ENCODE measurements at places on chromosomes 3 and 15.

DNA sequence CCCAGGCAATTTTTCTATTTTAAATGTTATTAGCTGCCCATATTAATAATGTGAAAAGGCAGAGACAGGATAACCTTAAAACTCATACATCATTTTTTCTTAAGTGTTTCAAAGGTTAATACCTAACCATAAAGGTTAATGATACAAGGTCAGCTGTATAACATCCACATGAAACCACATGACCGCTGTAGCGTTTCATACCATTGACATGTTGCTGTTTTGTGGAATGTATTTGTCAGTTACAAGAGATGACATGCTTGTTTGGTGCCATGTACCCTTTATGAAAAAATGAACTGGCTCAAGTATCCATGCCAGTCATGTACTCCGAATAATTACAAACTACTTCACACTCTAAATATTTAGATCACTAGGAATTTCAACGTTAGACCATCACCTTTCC, 207.4 kb downstream of the FMN1 start:
- DNase-seq: no peak

GRCh38 chr3:46736006-46736872, 18.6 kb upstream of the PRSS50 start:
- no peak for DNase-seq

DNA sequence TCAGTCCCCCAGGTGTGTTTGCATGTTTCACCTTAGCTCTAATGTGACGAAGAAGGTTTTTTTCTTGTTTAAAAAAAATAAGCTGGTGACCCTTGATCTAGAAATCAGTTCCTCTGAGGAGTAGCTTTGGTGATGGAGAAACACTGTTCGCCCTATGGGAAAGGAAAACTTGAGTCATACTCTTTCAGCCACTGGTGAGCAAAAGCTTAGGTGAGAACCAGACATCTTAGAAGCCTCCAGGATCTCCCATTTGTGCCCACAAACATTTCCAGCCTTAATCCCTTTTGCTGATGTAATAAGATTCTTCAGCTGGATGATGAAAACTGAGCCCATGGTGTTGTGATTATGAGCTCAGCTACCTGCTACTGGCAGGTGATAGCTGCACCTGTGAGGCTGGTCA, 37.8 kb downstream of the SLC27A2 start:
- DNase-seq: no peak

GRCh38 chr3:128551867-128552266, 58.9 kb upstream of the GATA2 start:
- DNase-seq: no peak

GRCh38 chr15:41961001-41961518, 11.3 kb downstream of the EHD4 start:
- DNase-seq: peak; percentile 64

DNA sequence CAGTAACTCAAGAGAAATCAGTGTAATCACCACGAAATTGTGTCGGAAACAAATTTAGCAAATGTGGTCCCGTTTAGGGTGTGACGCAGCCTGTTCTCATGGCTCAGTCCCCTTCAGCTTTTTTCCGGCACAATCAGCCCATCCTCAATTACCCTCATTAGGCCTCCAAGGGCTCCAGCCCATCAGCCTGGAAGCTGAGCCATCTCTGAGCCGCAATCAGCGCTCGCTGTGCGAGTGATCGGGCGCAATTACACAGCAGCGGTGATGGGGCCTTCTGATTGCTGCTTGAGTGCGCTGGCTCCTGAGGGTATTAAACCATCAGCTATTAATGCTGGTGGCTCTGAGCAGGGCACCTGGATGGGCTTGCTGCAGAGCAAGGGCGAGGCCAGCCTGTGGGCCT, 55.6 kb downstream of the PLXNA1 start:
- DNase-seq: no peak

DNA sequence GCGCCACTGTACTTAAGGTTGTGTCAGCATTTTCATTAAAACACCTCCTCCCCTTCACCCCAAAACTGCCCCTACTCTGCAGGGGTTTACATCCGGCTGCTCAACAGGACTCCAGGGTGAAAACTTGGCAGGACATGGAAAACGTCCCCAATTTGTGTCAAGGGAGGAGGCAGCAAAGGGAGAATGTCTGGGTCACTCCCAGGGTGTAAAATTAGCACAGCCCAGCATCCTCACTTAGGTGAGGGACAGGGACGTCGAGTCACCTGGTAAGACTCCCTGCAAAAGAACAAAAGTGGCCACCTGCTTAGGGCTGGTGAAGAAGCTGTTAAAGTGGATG, 532.3 kb downstream of the FOXP1 start:
- no peak for DNase-seq

DNA sequence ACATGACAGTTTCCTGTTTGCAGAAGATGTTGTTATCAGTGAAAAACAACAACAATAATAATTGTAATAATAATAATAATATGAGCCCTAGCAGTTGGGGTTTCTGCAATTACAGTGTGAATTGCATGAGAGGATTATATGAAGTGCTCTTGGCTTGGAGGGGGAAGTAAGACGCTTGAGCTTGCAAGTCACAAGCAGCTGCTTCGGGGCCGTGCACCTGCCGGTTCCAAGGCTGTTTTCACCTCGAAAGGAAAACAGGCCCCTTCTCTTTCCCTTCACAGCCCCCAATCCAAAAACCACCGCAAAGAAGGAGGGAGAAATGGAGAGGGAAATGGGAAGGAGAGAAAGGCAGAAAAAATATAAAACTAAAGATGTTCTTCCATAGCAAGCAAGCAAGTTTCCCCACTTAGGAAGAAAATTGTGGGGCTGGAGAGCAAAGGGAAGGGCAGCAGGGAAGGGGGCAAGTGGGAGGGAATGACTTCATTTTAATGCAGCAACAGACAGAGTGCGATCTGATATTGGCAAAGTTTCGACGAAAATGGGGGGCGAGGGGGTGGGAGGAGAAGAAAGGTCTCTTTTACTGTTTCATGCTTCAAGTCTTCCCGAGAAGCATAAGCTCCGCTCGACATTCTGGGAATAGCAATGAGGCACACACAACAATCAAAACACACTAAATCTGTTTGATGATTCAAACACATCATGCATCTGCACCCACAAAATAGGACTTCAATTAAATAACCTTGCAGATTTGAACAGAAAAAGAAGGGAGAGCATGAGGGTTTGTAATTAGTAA, 284.2 kb upstream of the ATP11B start:
- no peak for DNase-seq

- no peak for DNase-seq
Measured at GRCh38 chr15:29873264-29873663, 51.0 kb upstream of the TJP1 start.

- DNase-seq: peak; percentile 9
Measured at GRCh38 chr15:33262306-33262705, 48.5 kb upstream of the RYR3 start.

DNA sequence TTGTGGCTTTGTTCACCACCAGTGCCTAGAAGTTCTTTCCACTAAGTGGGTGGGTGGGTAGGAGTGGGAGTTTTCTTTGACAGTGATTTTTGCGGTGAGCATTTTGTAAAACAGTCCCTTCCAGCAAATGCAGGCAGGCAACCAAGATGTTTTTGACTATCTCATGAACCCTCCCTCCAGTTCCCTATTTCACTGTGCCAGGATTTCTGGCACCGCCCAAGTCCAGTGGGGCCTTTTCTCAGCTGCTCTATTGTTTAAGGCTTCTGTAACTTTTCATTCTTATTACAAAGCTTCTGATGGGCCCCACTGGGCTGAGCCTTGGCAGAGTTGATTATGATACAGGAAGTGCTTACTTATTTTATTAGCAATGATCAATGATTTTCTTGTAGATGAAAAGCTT, 236.0 kb downstream of the EDEM1 start:
- no peak for DNase-seq

DNA sequence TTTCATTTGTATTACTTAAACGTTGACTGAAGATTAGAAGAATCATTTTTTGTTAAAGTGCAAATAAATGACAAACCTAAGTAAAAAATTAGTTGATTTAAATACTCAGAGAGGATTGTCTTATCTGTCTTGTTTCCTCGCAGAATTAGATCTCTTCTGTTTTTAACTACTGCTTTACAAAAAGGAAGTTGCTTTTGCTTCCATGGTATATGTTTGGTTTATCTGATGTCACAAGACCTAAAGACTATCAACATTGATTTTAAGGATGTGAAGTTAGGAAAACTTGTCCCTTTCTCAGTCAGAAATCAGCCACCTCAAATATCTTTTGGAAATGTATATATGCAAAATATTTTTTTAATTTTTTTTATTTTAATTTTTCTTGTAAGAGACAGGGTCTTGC, 28.7 kb downstream of the GPR171 start:
- DNase-seq: no peak

- peak; percentile 32 for DNase-seq
Measured at GRCh38 chr3:65425880-65426279, 612.8 kb downstream of the MAGI1 start.

- DNase-seq: peak; percentile 55
Measured at GRCh38 chr3:149371001-149371722, 6.3 kb downstream of the TM4SF1 start.

- DNase-seq: no peak
Measured at GRCh38 chr3:107562969-107563529, 40.3 kb downstream of the BBX start.

DNA sequence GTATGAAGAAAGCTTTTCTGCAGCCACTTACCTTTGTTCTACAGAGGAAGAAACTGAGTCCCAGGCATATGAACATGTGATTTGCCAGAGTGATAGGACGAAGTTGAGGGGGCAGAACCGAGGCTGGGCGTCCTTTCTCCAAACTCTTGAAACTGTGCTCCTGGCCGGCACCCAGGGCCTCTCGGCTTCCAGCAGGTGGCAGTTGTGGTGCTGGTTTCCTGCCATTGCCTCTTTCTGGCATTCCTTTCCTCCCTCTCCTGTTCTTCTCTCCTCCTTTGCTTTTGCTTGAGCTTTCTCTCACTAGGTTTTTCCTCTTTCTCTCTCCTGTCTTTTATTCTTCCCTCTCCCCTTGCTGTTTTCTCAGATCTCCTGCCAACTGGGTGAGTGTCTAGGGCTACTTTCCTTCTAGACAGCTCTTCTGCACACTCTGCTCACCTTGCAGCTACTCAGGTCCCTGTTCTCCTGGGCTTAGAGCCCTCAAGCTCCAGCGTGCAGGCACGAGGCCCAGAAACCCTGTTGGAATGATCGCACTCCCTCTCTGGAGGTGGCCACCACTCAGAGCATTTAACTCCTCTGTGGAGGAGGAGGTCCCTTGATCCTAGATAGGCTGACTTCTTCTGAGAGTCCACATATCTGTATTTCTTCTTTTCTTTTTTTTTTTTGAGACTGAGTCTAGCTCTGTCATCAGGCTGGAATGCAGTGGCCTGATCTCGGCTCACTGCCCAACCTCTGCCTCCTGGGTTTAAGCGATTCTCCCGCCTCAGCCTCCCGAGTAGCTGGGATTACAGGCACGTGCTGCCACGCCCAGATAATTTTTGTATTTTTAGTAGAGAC, 26.2 kb downstream of the TRAK1 start:
- peak; percentile 89 for DNase-seq

- DNase-seq: peak; percentile 47
Measured at GRCh38 chr3:4350789-4351163, 47.6 kb downstream of the SETMAR start.

- no peak for DNase-seq
Measured at GRCh38 chr15:74788683-74789151, 6.8 kb downstream of the CSK start.

- no peak for DNase-seq
Measured at GRCh38 chr15:89278307-89278706, 34.5 kb downstream of the FANCI start.

DNA sequence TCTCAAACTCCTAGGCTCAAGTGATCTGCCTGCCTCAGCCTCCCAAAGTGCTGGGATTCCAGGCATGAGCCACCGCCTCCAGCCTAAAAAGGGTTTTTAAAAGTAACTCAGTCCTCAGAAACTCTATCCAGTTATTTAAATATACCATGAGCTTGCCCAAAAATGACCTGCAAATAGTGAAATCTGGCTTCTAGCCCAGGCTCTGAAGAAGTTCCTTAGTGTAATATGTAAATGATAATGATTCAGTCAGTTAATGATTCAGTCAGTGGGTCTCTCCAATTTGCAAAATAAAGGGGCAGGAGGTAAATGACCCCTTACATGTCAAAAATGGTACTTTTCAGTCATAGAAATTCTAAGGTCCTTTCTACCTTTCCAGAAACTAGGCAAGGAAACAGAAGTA, 28.8 kb downstream of the LRRC2 start:
- DNase-seq: no peak

DNA sequence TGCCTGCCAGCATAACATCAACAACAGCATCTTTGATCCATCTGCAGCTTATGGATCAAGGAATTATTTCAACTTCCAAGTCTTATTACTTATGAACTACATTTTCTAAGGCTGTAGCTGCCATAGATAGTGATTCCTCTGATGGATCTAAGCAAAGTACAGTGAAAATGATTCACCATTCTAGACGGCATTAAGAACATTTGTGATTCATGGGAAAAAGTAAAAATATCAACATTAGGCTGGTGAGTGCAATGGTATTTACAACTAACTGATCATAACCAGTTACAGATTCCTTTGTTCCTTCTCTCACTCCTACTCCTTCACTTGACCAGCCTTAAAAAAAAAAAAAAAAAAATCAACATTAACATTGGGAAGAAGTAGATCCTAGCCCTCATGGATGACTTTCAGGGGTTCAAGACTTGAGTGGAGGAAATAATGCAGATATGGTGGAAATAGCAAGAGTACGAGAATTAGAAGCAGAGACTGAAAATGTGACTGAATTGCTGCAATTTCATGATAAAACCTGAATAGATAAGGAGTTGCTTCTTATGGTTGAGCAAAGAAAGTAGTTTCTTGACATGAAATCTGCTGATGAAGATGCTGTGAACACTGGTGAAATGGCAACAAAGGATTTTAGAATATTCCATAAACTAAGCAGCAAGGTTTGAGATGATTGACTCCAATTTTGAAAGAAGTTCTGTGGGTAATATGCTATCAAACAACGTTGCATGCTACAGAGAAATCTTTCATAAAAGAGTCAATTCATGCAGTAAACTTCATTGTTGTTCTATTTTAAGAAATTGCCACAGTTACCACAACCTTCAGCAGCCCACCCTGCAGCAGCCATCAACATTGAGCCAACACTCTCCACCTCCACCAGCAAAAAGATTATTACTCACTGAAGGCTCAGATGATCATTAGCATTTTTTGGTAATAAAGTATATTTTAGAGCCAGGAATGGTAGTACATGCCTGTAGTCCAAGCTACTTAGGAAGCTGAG, 22.8 kb downstream of the SLC12A6 start:
- peak; percentile 52 for DNase-seq

Data from fibroblast of skin of back (primary cell).